Activated CD4-positive, alpha-beta T cell treated with anti-CD3 and anti-CD28 coated beads, Interleukin-2, amount 50 U/mL, for 4 hours (primary cell): ENCODE measurements at places on chromosomes 12 and 14.

DNA sequence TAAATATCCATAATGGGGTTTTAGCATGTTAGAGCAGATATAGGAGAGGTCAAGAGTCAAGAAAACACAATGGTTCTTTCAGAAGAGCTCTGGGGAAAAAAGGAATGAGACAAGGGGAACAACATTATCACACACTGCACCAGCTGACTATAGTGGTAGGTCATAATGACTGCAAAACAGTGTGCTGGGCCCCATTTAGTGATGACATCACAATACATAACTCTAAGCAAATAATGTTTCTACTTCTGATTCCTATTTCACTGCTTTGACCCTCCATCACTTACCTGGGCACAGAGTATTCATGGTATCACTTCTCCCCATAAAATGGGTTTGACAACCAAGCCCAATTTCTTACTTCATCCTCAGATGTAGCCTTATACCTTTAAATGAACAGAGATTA, 62.1 kb downstream of the GARIN6 start:
- DNase-seq = no peak

DNA sequence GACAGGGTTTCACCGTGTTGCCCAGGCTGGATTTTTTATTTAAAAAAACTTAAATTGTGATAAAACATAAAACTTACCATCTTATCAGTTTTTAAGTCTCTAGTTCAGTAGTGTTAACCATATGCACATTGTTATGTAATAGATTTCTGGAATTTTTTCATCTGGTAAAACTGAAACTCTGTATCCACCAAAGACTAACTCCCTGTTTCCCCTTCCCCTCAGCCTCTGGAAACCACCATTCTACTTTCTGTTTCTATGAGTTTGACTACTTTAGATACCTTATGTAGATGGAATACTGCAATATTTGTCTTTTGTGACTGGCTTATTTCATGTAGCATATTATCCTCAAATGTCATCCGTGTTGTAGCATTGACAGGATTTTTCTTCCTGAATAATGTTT, 12.8 kb upstream of the PLEKHG3 start:
- DNase-seq = no peak

DNA sequence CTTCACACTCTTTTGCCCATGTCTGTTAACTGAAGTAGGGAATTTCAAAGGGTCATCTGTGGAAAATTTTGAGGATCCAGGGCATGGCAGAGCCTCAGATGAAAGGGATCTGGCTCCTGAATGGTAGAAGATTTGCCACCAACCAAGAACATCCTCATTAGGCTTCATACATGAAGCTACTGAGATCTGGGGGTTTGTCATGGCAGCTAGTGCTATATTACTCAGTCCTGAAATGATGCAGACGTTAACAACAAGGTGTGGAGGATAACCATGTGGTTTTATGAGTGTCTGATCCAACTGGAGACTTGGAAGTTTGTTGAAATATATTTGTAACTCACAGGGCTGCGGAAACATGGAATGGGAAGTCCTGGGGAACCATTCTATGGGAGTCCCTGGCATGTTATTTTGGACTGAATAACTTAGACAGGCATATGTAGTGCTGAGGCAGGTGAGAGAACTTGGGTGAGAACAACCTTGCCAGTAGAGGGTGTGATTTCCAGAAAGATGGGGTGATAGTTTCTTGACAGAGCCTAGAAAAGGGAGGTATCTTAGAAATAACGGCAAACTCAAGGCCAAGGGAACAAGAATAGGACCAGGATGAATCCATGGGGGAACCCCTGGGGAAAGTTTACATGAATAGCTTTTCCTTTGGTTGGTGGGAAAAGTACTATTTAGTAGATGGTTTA, 42.0 kb upstream of the C12orf75 start:
- no peak for DNase-seq

- no peak for DNase-seq
Observed at GRCh38 chr12:7120166-7120565, 8.5 kb downstream of the RBP5 start.

GRCh38 chr12:112907415-112908157, 824 bp downstream of the OAS1 start:
- DNase-seq = no peak

DNA sequence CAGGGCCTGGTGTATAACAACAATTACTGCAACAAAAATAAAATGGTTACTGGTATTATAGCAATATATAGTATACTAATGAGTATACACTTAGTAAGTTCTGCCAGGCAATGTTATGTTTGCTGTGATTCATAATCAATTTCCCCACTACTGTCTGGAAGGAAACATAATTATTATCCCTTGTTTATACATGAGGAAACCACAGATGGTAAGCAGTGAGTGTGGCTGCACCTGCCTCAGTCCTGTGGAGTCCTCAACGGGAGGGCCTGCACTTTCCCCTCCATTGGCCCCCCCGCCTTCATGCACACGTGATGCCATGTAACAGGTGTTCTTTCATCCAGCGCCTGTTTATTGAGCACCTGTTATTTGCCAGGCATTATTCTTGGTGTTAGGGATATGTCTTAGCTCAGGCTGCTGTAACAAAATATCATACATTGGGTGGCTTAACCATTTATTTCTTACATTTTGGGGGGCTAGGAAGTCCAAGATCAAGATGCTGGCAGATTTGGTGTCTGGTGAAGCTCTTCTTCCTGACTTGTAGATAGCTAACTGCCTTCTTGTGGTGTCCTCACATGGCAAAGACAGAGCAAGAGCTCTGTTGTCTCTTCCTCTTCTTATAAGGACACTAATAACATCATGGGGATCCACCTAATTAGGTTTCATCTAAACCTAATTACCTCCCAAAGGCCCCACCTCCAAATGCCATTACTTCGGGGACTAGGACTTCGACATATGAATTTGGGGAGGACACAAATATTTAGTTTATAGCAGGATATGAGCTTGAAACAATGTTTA, 59.5 kb upstream of the CHGA start:
- no peak for DNase-seq

DNA sequence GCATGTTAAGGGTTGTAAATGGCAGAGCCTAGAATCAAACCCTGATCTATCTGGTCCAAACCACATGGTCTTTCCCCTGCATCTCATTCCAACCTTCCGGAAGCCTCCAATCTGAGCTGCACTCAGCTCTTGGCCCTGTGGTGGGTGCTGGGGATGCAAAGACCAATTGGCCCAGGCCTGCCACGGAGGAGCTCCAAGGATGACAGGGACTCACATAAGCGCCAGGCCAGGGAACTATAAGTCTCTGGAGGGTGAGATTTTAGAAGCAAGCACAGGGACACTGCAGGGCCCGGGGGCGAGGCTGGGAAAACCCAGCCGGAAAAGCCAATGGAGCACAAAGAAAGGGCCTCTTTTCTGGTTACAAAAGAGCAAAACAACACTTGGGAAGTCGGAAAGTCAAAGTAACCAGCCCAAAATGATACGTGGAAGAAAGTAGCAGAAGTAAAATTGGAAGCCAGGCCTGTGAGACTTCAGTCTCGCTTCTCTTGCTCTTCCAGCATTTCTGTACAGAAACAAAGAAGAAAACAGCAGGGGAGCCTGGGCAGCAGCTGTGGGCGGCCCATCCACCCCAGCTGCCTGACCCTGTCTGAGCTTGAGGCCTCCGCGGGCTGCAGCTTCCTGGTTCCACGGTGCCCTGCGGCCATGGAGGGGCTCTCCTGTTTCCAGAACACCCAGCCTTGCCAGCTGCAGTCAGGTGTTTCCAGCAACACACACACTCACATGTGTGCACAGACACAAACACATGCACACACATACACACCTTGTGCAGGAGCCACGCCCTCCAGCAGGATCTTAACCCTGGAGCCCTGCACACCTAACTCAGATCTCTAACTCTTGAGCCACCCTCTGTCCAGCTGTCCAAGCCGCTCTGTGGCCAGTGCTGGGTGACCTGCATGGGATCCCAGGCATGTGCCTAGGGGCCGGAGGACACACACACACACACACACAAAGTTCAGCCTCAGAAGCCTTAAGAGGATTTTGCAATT, 178.2 kb downstream of the BCL11B start:
- no peak for DNase-seq

DNA sequence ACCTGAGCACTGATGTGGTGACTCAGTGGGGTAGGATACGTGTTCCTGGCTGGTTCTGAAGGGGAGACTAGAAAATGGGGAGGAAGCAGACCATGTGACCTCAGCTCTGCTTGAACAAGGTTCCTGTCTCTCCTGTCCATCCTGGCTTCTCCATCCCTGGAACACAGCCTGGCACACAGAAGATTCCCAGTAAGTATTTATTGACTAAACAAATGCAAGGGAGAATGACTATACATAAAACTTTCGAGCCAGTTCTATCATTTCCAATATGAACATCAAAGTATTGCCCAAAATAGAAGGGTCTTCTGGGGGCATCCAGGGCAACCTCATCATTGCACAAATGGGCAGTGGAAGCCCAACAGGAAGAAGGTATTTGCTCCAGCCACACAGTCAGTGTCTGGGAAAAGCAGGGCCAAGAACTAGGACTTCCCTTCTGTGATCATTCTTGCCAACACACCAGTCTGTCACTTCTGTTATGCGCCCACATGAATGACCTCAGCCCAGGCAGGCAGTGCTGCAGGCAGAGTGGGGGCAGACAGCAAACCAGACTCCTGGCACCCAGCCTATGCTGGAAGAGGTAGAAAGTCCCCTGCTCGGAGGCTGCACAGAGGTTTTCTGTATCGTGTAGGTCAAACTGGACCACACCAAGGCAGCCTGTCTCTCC, 5.6 kb upstream of the SERPINA9 start:
- no peak for DNase-seq

- DNase-seq = no peak
Observed at GRCh38 chr14:49464885-49465284, 121.3 kb downstream of the RPS29 start.

DNA sequence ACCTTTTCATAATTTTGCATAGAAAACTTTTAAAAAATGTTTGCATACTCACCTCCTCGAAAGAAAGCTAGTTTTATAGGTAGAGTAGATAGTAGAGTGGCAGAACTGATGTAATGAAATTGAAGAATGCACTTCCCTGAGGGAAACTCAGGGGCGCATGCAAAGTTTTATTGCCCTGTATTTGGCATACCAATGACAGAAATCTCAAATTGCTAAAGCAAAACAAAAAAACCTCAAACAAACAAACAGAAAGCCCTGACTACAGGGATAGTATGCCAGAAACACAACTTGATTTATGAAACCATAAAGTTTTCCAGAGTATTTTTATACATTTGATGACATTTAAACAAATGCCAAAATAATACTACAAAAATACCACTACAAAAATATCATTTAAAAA, 1.8 kb downstream of the RASSF9 start:
- DNase-seq = no peak

DNA sequence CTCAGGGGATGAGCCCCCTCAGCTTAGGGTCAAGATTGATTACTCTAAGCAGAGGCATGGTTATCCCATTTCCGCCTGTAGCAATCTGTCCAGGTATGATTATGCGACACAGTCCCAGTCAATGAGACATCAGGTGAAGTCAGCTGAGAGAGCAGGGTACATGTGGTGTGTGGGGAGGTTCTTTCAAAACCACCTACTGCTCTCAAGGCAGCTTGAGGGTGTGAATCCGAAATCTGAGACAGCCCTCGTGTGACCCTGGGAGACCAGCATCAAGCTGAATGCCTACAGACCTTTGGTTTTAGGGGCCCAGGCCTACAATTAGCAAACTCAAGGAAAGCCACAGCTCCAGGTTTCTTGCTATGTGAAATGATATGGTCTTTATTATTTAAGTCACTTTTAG, 275.7 kb downstream of the ITPR2 start:
- no peak for DNase-seq

DNA sequence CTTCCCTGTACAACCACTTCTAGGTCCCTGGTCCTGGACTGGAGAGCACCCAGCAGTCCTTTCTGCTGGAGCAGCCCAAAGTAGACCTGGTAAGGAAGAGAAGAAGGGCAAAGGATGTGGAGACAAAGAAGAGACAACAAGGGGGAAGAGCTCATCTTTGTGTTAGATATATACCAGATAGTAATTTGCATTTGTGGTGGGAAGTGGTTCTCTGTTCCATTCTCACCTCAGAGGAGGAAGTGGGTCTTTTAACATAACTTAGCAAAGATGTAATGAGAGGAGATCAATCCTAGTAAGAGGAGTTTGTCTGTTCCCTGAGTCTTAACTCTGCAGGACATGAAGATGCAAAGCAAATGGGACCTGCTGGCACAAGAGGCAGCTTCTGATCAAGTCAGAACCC, 8.0 kb downstream of the CCDC198 start:
- DNase-seq = no peak

- no peak for DNase-seq
Observed at GRCh38 chr12:99334285-99335056, 313.1 kb upstream of the GARIN6 start.

GRCh38 chr12:24947541-24948419, 1.1 kb downstream of the BCAT1 start:
- no peak for DNase-seq

GRCh38 chr12:15393995-15394394, 71.7 kb downstream of the PTPRO start:
- DNase-seq = no peak

DNA sequence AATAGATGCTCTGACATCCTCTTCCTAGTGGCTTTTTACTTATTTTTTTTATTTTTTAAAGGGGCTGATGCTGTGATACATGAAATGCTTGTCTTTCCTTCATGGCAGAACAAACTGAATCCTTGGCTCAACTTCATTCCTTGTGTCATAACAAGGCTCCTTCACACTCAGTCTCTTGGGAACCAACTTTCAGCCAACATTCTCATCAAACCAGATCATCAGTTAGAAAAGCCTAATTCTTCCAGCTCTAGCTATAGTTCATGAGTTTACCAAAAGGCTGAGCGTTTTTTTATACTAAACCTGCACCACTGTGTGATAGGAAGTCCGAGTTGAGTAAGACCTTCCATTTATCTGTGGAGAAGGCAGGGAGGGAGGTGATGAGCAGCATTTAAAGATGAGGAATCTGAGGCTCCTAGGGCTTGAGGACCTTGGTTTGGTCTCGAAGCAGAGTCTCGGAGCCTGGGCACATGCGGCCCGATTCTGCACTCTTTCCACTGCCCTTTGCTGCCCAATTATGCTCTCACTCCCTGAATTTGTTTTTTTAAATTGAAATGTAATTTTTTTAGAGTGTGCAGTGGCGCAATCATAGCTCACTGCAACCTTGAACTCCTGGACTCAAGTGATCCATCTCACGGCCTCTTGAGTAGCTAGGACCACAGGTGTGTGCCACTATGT, 8.2 kb downstream of the GPRC5D start:
- no peak for DNase-seq
